Glutamatergic neuron (in vitro differentiated cells): ENCODE measurements at places on chromosomes 5 and 9.
A peak's percentile ranks its signal among the peaks of the same experiment; 100 is the strongest.

GRCh38 chr9:91208419-91208745 is 153.3 kb downstream of the AUH start:
- no peak for DNase-seq

- no peak for DNase-seq
Observed at GRCh38 chr9:137068539-137069507, 1.5 kb downstream of the SAPCD2 start.

DNA sequence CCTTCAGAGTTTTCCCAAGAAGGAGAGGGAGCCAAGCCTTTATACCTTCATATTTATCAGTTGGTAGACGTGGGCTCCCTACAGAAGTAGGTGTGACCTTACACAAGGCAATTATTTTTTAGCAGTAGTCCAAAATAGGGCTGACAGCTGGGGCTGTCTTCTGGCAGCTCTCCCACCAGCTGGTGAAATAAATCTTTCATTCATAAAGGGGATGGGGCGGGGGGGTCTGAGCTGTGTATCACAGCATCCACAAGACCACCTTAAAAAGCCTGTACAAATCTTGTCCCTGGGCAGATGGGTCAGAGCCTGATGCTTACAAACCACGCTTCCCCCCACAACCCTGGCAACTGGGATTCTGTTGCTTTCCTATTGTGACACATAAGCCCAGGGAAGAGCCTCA is 19.7 kb downstream of the CSF2 start:
- DNase-seq = no peak

DNA sequence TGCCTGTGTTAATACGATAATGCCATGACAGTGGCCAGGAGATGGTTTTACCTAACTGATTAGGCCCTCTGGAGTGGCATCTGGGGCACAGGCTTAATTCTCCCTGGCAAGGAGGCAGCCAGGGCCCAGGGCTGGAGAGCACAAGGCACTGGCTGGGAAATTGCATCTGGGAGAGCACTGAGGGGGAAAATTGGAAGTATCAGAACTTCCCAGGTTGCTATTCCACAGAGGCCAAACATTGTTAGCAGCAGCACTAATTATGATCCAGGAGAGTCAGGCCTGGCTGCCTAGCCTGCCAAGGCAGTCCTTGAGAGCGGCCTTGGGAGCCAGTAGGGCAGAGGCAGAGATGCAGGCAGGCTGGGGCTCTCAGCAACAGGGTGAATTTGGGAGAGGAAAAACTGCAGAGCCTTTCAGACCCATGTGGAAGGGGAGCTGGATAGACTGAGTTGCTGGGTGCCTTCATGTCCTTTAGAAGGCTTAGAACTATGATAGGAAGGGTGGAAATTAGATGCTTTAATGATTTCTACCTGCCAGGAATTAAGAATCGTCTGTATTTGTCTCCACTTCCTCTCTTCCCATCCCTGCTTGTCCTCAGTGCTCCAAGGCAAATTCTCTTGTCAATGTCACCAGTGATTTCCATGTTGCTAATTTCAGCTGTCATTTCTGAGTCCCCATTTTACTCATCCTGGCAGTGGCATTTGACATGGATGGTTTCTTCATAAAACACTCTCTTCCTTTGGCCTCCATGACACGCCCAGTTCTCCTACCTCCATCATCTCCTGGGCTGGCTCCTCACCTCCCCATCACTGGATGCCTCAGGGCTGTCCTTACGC is 56.1 kb upstream of the HSPA9 start:
- DNase-seq = no peak

GRCh38 chr9:4555236-4555635 is 65.0 kb downstream of the SLC1A1 start:
- DNase-seq = no peak

DNA sequence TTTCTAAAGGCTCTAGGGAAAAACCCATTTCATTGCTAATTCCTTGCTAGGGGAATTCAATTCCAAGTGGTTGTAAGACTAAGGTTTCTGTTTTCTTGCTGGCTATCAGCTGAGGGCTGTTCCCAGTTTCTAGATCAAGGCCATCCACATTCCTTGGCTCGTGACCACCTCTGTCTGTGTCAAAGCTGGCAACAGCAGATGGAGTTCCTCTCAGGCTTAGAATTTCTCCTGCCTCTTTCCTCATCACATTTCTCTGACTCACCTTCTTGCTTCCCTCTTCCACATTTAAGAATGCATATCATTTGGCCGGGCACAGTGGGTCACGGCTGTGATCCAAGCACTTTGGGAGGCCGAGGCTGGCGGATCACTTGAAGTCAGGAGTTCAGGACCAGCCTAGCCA is 19.0 kb downstream of the DAB2IP start:
- no peak for DNase-seq

GRCh38 chr9:22742401-22742800 is 295.8 kb downstream of the DMRTA1 start:
- DNase-seq = no peak

DNA sequence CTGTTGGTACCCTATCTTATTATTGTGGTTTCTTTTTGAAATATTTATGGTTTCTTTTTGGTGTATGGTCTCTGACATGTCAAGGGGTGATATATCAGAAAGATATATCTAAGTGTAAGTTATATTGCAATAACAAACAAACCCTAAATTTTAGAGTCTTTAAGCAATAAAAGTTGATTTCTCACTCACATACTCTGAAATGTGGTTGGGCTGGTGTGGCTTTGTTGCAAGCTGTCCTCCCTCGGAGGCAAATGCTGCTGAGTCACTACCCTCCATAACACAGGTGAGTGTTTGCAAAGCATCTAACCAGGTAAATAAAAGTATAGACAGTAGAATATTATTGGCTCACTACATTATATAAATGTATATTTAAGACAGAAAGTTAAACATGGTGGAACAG is 253.2 kb downstream of the CDH18 start:
- no peak for DNase-seq

DNA sequence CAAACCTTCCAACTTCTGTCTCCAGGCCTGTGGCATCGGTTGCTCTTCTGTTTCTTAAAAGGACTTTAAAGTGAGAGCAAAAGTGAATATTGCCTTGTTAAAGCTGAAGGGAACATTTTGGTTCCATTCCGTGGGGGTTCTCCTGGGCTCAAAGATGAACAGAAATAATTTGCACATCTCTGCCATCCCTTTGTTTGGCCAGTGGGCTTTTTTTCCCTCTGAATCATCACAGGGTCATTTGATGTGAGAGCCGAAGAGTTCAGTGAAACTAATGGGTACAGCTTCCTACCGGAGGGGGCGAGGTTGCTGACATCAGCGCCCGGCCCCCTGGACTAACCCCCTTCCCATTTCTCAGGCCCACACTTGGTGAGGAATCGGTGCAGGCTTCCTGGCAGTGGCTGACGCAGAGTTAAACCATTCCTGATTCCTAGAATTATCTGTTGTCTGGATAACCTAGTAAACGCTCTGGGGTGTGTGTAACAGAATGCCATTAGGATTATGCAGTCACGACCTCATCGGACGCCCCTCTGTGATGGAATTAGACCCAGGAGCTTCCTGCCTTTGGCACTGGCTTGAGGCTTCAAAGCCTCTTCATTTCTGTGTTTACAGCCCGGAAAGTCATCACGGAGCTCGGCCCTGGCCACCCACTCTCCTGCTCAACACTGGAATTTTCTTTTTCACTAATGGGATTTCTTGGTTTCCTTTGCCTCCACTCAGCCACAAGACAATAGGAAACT is 61.6 kb upstream of the RPL26L1 start:
- DNase-seq = no peak

GRCh38 chr5:157651623-157652376 is 438 bp downstream of the SOX30 start:
- DNase-seq = peak; percentile 73

GRCh38 chr9:133125941-133126696 is 5.1 kb upstream of the RALGDS start:
- no peak for DNase-seq

GRCh38 chr9:137021979-137022661 is 5.9 kb downstream of the ABCA2 start:
- DNase-seq = no peak

- no peak for DNase-seq
Observed at GRCh38 chr9:91166796-91167366, 194.8 kb downstream of the AUH start.

DNA sequence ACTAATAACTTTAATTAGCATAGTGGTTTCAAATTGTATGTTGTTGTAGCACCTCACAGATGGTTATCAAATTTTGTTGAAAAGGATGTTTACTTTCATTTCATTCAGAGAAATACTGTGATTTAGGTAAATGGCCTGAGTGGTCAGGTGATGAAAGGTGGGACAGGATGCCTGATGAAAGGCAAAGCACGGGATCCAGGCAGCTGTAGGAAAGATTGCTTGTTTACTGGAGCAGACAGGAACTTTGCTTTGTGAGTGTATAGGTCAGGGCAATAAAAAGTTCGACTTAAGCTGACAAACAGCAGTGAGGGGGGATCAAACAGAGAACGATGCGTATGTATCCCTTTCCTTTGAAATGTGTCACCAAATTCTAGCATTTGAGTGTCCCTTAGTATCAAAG is 19.0 kb downstream of the KIAA1958 start:
- no peak for DNase-seq

GRCh38 chr9:69469136-69469535 is 144.1 kb downstream of the ENTREP1 start:
- DNase-seq = no peak

GRCh38 chr5:35803191-35803651 is 53.5 kb upstream of the IL7R start:
- DNase-seq = peak; percentile 72

DNA sequence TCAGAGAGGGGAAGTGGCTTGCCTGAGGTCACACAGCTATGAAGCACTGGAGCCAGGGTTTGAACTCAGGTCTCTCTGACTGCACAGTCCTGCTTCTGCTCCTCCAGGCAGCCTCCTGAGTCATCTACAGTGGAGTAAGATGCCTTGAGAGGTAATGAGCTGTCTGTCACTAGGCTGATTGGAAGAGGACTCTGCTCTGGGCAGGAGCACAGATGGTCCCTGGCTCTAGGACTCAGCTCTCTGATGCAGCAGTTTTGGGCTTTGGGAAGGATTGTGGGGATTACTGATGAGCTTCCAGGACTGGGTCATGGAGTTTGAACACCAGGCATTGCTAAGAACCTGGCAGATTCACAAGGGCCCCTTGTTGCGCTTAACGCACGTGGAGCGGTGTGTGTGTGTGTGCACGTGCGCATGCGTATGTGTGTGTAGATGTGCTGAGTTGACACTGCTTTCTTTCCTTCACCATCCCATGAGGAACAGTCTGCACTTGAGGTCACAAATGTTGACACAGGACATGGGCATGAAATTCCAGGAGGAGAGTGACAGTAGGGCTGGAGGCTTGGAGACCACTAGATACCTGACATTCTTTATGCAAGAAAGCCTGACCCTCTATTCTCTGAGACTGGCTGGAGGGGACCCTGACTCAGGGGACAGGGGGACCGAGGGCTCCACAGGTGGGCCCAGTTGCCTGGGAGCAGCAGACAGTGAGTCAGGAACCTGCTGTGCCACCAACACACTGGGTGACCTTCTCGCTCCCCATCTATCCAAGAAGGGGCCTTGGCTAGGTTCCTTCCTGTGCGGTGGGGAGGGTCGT is 170.5 kb downstream of the RGS3 start:
- DNase-seq = no peak

DNA sequence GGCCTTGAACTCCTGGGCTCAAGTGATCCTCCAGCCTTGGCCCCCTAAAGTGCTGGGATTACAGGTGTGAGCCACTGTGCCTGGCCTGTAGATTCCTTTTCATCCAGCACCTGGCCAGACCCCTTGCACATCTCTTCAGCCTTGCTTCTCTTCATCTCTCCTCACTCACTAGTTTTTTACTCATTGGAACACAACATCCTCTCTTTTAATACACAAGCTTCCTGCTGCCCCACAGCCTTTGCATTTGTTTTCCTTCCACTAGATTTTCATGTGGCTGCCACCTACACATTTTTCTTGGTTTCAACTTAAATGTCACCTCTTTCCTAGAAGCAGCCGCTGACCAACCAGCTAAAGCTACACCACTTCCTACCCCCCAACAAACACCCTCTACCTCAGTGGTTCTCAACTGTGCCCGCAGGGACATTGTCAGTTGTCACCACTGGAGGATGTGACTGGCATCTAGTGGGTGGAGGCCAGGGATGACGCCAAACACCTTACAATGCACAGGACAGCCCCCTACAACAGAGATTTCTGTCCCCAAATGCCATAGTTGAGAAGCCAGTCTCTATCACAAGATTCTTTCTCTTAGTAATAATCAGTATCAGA is 33.7 kb downstream of the HAVCR1 start:
- DNase-seq = no peak

DNA sequence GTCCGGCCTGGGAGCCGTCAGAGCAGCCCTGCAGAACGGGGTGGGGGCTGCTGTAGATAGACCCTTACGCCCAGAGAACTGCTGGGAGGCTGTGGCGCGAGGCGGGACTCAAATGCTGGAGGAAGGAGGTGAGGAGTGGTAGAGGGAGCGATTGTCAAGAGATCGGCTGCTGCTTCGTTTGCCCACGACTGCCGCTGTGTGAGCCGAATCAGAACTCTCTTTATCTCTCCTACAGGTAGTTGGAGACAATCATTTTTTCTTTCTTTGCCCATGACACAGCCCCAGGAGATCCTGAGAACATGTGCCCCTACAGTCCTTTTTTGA is 456 bp downstream of the ZNF79 start:
- no peak for DNase-seq

- no peak for DNase-seq
Observed at GRCh38 chr9:77021922-77022782, 2.7 kb downstream of the FOXB2 start.
